CD4-positive, alpha-beta T cell treated with Interferon alpha-2 for 1 hour (primary cell): ENCODE measurements at places on chromosomes 5 and 9.

DNA sequence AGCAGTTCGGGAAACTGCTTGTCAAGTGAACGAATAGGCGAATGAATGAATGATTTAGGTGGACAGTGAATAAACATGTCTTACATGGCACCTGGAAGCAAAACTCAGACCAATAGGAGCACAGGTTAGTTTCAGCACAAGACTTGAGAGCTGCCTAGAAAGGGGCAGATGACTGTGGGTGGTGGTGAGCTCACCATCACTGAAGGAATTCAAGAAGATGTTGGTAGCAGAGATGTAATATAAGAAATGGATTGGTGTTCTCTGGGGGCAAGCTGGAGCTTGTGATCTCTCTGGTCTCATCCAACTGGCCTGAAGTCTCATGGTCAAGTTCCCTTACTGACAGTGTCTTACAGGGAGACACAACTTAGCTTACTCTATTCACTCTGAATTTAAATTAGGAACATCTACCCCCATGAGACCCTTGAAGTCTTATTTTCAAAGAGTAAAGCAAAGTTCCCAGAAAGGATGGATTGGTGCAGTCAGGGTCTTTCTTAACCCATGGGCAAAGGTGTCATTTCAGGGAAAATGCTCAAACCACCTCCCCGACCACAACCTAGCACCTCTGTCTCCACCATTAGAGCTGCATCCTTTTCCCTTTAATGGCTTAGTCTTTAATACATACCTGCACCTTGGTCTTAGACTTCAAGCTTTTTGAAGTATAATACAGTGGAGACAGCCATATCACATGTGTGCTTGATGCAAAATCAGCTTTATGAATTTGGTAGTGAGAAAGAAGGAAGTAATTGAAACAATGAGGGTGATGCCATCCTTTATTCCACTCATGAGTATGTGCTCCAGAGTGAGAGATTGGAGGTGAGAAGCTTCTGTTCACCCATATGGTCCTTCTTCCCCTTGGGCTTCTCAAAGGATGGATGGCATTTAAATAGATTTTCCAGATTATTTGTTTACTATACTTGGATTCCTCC is 5.1 kb downstream of the LCP2 start:
- DNase-seq: peak; percentile 60

DNA sequence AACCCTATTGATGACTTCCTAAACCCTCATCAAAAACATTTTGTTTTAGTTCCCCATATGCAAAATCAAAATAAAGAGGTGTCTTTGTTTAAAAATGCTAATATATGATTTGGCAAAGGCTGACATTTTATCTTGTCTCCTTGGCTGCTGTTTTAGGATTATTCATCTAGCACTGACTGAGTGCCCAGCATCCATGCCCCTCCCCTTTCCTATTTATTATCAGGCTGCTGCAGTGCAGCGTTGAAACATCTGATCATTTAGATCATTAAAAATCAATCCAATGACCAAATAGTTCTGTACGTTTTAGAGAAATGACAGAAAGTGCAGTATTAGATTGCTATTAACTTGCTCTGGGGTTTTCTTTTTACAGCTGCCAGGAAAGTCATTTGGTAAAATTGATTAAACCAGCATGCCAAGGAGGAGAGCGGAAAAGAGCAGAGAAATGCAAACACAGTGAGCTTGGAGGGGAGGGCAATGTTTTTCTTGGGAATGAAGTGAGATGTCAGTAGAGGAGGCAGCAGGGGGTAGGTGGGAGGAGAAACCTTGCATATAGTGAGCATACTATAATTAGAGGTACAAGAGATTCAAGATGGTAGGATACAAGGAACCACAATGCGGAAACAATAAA is 286.3 kb downstream of the PDE4D start:
- DNase-seq: no peak

DNA sequence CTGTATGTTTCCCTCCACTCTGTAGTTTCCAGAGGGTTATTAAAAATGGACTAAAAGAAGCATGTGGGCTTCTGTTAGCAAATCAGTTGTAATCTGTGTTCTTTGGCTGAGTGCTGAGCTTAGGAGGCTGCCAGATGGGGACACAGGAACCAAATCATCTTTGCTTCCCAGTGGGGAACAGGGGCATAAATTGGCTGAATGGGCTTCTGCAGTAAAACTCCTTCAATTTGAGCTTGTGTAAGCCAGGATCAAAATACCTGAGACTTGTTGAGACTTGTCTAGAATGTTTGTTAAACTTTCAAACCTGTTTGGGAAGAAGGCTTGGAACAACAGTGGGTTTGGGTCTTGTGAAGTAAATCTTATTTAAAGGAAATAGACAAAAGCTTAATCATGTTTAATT is 32.2 kb upstream of the TNFAIP8 start:
- no peak for DNase-seq

GRCh38 chr9:124553738-124554137 is 46.5 kb upstream of the NR5A1 start:
- no peak for DNase-seq

GRCh38 chr9:112624711-112625707 is 92.9 kb downstream of the INIP start:
- DNase-seq: no peak

DNA sequence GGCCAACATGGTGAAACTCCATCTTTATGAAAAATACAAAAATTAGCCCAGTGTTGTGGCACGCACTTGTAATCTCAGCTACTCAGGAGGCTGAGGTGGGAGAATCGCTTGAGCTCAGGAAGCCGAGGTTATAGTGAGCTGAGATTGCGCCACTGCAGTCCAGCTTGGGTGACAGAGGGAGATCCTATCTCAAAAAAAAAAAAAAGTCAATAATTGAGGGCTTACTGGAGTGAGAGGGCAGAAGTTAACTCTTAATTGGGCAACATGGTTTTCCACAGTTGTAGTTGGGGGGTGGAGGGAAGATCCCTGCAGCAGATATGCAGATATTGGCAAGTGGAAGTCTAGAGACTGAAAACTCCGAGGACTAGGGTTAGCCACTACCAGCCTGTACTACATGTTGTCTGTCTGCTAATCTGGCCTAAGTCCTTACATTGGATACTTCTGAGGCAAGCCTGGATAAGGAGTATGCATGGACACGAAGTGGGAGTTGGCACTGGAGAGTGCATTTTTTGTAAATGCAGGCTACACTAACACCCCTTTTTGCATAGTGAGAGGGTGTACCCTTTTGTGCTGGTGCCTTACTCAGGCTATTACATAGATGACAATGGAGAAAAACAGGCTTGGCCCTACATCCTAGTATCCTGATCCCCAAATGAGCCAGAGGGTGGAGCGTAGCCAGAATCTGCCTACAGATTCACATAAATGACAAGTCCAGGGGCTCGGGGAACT is 89.0 kb upstream of the NIPBL start:
- no peak for DNase-seq

GRCh38 chr9:21770871-21771560 is 31.4 kb upstream of the MTAP start:
- no peak for DNase-seq

- DNase-seq: no peak
Observed at GRCh38 chr5:174311121-174311520, 265.6 kb downstream of the NSG2 start.

GRCh38 chr5:14771972-14772371 is 99.6 kb downstream of the ANKH start:
- DNase-seq: no peak

GRCh38 chr5:157857816-157858526 is 974 bp downstream of the CLINT1 start:
- no peak for DNase-seq

GRCh38 chr5:64518793-64519192 is 13.0 kb downstream of the RGS7BP start:
- DNase-seq: no peak

DNA sequence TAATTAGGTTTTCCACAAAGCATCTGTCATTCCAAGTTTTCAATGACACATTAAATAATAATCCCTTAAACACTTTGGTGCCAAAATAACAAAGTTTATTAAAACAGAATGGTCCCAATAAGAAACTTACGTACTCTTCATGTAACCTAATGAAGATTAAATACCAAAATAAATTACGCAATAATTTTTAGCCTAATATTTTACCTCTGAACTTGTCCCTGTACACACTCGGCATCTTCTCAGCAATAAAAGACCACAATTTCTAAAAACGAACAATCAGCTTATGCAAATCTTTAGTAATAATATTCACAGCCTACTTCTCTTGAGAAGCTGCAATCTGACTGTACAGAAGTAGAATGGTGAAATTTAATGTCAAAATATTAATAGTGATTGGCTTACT is 163.6 kb downstream of the ZDHHC21 start:
- no peak for DNase-seq

DNA sequence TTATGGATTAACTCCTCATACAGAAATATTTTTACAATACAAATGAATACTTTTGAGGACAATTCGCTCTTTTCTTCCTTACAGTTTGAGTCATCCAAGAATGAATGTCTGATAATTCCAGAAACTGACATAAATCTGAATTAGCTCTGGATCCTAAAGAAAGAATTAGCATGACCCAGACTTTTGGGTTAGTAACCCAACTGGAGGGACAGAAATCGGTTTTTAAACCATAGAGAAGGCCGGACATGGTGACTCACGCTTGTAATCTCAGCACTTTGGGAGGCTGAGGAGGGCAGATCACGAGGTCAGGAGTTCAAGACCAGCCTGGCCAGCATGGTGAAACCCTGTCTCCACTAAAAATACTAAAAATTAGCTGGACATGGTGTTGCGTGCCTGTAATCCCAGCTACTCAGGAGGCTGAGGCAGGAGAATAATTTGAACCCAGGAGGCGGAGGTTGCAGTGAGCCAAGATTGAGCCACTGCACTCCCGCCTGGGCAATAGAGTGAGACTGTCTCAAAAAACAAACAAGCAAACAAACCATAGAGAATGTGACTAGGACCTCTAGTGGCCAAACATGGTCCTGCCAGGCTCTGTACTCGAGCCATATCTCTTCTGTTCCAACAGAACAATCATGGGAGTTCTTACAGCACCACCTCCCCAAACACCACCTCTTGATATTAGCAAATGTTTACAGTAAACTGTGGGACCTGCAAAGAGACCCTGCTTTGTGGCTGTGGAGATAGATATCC is 44.8 kb downstream of the LURAP1L start:
- DNase-seq: no peak

GRCh38 chr9:136585531-136586120 is 39.8 kb upstream of the NOTCH1 start:
- no peak for DNase-seq

- DNase-seq: no peak
Observed at GRCh38 chr9:77907585-77907984, 124.0 kb downstream of the GNAQ start.

DNA sequence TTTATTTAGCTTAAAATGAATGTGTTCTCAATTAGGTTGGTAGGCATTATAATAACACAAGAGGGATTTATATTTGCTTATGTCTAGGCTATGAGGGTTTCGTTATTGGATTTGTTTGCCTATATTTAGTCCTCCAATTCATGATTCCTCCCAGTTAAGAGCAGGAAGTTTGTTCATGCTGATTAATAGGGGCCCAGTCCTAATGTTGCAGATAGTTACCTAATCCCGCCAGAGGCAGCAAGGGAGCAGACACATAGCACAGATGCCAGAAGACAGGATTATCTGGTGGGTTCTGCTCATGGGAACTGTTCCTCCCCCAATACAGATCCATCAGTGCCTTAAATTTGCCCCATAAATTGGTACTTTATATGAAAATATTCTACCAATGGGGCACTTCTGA is 100.8 kb upstream of the TLE4 start:
- DNase-seq: no peak

DNA sequence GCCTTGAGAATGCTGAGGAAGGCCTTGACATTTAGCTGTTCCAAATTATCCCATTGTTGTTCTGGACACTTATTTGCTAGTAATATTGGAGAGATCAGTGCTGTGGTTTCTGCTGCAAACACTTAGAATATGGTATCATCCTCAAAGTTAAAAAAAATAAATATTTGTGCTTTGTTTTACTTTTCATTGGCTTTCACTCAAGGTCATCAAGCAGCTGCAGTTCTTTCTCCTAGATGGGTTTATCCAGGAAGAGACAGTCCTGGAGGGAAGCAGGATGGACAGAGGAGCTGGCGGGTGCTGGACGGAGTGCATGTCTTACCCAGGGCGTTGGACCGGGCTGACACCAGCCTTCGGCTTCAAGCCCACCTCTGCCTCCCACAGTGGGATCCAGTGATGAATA is 193.6 kb downstream of the MTRR start:
- DNase-seq: no peak

DNA sequence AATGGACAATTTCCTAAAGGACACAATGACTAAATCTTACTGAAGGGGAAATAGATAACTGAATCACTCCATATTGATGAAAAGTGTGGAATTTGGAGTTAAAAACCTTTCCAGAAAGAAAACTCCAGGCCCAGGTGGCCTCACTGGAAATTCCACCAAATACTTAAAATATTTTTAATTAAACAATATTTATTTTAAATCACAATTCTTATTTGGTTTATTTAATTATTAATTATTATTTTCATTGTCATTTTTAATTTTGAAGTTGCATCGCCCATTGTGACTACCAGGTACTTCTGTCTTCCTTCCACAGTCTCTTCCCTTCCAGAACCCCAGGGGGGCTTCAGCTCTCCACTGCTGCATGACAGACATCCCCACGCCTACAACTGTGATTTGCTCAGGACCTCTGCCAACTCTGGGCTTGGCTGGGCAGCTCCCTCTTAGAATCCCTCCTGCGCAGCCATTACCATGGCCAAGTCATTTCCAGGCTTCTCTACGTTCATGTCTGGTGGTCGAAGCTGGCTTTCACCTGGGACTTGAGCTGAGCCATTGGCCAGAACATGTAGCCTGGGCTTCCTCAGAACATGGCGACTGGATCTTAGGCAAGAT is 16.4 kb upstream of the GADD45G start:
- no peak for DNase-seq

DNA sequence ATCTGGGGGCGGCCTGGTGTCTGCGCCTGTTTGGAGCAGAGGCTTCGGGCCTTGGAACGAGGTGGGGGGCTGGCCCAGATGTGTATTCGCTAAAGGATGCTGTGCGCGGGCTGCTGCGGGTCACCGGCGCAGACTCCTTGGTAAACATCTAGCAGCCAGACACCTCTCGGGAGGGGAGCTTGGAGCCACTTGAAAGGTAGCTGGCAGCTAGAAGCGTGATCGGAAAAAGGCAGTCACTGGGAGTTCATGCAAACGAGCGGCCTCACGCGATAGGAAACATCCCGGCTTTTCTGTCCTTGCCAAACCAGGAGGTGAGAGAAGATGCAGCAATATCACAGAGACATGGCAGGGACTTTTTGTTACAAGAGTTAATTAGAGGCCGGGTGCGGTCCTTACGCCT is 8.1 kb downstream of the LAMC3 start:
- DNase-seq: no peak

GRCh38 chr9:114223564-114224246 is 68.4 kb downstream of the COL27A1 start:
- DNase-seq: no peak

DNA sequence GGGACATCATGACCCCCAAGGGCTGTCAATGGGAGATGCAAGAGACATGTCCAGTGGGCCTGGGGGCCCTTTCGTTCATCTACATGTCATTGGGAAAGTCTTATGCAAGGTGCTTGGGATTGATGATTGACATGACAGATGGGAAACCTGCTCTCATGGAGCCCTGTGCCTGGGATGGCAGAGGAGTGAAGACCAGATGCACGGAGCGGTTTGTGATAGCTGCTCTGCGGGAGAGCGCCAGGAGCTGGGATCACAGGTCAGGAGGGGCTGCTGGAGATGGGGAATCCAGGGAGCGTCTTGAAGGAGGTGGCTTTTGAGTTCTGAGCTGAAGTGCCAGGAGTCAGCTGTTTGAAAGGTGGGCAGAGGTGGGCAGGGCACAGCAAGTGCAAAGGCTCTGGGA is 104.3 kb downstream of the FGF18 start:
- no peak for DNase-seq

- no peak for DNase-seq
Observed at GRCh38 chr5:11182441-11183080, 421.5 kb upstream of the DAP start.

GRCh38 chr9:120876842-120877240 is at the start of gene PHF19:
PHF19 (minus strand) TSS chr9:120877188; CDS start chr9:120874741, 2,447 bp downstream.
- no peak for DNase-seq
